ENCODE measurements at places on chromosomes 13 and 19.

DNA sequence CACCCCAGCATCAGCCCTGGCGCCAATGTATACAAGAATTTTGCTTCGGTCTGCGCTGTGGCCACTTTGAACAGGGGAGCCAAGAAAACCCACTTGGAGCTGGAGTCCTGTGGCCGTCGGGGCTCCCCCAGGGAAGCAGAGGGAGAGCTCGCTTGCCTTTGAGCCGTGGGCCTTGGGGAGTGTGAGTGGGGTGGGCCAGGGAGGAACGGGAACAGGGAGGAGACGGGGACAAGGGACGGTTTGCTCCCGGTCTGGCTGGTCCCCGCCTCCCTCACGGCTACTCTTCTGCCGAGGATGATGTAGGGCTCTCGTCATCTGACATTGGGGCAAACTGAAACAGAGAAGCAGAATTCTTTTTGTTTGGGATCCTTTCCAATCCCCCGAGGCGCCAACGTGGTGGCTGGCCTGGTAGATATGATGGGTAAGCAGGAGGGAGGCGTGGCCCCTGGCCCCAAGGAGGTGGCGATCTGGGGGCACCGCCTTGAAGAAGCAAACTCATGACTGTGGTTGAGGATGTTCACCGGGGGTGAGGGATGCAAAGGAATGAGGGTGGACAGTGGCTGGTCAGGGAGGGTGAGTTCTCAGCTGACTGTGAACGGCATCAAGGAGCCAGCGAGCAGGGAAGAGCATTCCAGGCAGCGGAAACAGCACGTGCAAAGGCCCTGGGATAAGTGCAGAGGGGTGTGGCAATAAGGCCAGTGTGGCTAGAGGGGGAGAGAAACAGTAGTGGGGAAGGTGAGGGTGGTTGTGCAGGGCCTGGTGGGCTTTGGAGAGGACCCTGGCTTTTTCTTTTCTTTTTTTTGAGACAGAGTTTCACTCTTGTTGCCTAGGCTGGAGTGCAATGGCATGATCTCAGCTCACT is 10.9 kb upstream of the SPC24 start:
- no peak for DNase-seq

GRCh38 chr13:113209759-113210421 is 477 bp downstream of the CUL4A start:
- peak; percentile 59 for DNase-seq

GRCh38 chr13:41613984-41614661 is 156.8 kb downstream of the RGCC start:
- DNase-seq, result peak; percentile 97

- peak; percentile 53 for DNase-seq
These were observed at the start of gene SYT3 for GRCh38 chr19:50639121-50640112. SYT3 (minus strand) TSS chr19:50639881; CDS start chr19:50637411, 2,470 bp downstream.

DNA sequence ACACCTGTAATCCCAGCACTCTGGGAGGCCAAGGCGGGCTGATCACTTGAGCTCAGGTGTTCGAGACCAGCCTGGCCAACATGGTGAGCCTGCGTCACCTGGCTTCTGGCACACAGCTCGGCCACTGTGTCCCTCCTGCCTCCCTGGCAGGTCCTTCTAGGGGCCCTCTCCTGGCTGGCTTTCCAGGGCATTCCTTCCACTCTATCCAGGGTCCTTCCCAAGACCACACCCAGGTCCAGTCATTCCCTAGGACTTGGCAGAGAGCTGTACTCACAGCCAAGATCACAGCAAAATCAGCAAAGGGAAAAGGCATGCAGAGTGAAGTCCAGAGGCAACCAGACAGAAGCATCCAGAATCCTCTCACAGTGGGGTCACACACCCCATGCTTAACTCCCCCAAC is 9.7 kb upstream of the HSH2D start:
- no peak for DNase-seq

- DNase-seq, result no peak
These were observed 24.3 kb downstream of the COL4A2 start for GRCh38 chr13:110331362-110331761.

- no peak for DNase-seq
These were observed 1.4 kb downstream of the ACTN4 start for GRCh38 chr19:38648769-38649304.

DNA sequence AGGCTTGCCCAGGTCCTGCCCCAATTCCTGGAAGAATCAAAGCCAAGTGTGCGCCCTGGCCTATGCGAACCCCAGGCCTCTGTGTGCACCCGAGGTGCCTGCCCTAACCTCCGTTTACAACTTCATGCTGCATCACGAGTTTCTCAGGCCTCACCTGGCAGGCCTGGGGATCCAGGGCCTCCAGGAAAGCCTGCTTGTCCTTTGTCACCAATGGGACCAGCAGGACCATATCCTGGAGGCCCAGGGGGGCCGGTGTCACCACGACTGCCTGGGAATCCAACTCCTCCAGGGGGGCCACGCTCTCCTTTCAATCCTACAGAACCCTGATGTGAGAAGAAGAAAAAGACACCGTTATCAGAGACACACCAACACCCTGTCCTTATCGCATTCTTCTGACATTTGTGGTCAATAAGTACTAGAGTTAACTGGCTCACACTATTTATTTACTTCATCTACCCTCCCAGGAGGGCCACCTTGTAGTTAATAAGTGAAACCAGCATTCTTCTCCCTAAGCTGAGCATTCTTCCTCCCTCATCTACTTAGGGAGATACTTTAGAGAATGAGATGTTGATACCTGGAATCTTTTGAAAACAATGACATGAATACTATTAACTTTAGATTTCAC is 120.6 kb downstream of the COL4A1 start:
- DNase-seq, result no peak

- no peak for DNase-seq
These were observed 1970.8 kb downstream of the OLFM4 start for GRCh38 chr13:54999399-54999907.

- DNase-seq, result no peak
These were observed 53.0 kb downstream of the CHST8 start for GRCh38 chr19:33674626-33675367.

DNA sequence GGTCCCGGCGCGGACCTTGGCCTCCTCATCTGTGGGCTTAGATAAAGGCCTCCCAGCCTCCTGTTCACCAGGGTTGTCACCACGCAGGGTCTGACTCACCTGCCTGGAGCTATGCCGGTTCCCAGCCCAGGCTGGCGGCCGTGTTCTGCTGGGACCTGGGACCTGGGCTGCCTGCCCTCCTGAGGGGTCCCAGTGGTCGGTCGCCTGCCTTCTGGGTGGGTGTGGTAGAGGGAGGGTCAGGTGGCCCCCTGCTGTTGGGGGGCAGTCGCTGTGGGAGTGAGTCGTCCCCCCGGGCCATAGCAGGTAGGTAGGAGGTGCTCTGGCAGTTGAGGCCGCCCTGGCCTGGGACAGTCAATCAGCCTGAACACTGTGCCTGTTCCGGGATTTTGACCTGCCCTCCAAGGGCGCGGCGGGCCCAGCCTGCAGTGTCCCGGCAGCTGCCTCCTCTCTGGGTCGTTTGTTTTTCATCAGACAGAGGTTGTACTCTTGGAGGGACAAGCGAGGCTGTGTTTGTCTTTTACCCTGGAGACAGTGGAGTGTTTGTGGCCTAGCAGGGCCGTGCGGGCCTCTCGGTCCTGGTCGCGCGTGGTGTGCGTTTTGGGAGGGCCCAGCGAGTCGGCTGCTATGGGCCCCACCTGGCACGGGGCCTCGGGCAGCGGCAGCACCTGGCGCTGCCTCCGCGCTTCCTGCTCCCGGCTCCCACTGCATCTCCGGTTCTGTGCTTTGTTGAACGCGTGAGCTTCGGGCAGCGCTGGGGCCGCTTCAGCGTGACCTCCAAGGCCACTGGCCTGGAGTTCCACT is 2.6 kb downstream of the ADAT3 start:
- DNase-seq, result no peak

- peak; percentile 9 for DNase-seq
These were observed 40.6 kb downstream of the DPF1 start for GRCh38 chr19:38183251-38183897.

DNA sequence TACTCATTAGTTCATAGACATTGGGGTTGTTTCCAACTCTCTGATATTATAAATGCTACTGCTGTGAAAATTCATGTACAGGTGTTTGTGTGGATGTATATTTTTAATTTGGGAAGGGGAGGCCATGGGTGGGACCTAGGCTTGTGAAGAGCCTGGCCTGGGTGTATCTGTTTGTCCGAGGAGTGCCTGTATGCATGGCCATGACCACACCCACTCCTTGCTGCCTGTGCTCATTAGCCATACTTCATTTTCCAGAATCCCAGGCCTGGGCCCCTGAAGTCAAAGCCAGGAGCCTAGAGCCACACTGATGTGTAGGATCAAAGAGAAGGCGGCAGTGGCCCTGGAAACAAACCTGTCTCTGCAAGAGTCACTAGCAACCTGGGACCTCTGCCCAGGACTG is 10.4 kb downstream of the ERVK3-1 start:
- DNase-seq, result no peak

- DNase-seq, result no peak
These were observed 764 bp downstream of the UPF1 start for GRCh38 chr19:18832306-18833140.

DNA sequence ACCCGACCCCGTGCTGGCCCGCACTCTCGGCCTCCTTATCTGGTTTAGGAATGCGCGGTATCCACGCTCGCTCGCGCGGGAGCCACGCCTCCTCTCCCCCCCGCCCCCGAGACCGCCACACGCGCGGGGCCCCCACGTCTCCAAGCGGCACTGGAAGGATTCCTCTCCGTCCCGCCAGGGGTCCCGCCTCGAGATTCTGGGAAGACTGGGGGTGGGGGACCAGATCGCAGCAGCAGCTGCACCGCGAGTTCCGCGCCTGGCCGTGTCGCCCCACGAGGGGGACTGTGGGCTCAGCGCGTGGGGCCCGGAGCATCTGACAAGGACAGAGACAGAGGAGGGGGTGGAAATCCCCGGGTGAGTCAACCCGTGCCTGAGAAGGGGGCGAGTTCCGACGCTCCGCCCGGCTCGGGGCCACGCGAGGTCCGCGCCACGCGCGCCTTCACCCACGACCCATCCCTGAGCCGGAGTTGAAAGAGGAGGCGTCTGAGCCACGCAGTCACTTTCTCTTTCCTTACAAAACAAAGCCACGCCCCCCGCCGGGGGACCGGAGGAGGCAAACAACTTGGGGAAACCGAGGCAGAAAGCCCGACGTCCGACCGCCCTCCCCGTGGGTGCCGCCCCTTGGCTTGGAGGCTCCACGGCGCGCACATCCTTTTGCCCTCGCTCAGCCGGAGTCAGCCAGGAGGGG is 814 bp downstream of the S1PR2 start:
- peak; percentile 61 for DNase-seq

DNA sequence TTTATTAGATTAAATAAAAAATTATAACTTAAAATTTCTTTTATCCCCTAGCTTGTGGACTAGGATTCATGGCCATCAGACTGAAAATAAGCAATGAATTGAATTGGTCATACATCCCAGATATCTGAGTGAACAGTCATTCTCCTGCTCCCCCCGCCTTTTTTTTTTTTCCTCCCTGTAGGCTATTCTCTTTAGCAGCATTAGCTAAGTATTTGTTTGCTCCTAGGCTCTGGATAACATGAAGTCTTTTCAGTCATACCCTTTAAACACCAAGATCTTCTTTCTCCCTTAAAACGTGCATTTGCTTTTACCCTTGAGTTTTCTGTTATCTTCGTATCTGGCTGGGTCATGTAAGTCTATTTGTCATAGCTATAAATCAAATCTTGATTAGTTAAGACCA is 866.7 kb upstream of the SPRY2 start:
- no peak for DNase-seq

DNA sequence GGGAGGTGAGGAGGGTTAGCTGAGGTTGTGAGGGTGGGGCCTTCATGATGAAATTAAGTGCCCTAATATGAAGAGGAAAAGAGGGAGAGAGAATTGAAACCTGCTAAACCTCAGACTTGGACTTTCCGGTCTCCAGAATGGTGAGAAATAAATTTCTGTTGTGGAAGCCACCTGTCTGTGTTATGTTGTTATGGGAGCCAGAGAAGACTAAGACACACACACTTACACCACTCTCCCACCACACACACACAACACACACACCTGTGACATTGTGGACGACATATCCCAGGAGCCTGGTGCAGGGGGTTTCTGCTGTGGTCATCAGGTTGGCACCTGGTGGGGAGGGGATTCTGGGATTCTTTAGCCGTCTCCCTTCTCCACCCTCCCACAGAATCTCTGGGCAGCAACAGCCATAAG is 14.0 kb downstream of the KLK4 start:
- no peak for DNase-seq

DNA sequence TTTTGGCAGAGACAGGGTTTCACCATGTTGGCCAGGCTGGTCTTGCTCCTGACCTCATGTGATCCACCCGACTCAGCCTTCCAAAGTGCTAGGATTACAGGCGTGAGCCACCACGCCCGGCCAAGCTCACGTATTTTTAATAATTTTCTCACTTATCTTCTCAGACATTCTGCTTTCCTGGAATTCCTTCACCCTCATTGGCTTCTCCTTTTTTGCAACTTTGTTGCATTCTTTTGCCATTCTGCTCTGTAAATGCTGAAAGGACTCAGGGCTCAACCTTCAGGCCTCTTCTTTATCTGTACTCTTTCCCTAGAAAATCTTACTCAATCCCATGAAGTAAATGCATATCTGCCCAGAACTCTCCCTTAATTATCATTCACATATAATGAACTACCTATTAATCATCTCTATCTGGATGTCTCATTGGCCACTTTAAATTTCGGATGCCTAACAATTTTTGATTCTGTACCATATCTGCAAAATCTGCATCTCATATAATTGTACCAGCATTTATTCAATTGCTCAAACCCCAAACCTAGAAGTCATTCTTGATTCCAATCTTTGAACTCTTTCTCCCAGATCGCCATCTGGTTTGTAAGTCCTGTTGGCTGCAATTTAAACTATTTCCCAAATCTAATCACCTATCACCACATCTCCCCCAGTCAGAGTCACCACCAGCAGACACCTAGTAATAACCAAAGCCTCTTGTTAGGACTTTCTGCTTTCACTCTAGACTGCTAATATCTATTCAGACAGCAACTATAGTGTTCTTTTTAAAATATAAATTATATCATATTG is 18.2 kb upstream of the OXGR1 start:
- no peak for DNase-seq

DNA sequence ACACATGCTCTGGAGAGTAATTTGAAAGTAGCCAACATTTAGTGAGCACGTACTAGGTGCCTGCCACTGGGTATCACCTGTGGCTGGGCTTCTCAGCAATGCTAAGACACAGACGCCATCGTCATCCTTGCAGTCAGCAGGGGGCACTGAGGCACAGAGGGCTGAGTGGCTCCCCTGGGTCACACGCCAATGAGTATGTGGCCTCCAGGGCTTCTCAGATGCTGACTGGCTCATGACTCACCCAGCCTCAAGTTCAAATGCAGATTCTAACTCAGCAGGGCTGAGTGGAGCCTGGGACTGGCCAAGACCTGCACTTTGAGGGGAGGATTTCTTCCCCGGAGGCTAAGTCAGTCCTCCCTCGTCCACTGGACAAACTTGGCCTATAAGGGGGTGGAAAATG is 115.1 kb upstream of the CACNA1A start:
- DNase-seq, result peak; percentile 10

GRCh38 chr13:22107549-22107948 is 436.7 kb downstream of the FGF9 start:
- DNase-seq, result no peak

- DNase-seq, result no peak
These were observed 32.9 kb upstream of the SLC15A1 start for GRCh38 chr13:98785405-98785804.

- DNase-seq, result no peak
These were observed 393.6 kb downstream of the LMO7 start for GRCh38 chr13:76029706-76030105.
